ENCODE measurements at places on chromosomes 7 and 10.

GRCh38 chr10:89374713-89375141, 3.1 kb upstream of the IFIT1B start:
- DNase-seq: no peak

GRCh38 chr7:33310546-33310945, 181.2 kb downstream of the BBS9 start:
- no peak for DNase-seq

GRCh38 chr7:95646350-95646749, 50.0 kb upstream of the PDK4 start:
- no peak for DNase-seq

DNA sequence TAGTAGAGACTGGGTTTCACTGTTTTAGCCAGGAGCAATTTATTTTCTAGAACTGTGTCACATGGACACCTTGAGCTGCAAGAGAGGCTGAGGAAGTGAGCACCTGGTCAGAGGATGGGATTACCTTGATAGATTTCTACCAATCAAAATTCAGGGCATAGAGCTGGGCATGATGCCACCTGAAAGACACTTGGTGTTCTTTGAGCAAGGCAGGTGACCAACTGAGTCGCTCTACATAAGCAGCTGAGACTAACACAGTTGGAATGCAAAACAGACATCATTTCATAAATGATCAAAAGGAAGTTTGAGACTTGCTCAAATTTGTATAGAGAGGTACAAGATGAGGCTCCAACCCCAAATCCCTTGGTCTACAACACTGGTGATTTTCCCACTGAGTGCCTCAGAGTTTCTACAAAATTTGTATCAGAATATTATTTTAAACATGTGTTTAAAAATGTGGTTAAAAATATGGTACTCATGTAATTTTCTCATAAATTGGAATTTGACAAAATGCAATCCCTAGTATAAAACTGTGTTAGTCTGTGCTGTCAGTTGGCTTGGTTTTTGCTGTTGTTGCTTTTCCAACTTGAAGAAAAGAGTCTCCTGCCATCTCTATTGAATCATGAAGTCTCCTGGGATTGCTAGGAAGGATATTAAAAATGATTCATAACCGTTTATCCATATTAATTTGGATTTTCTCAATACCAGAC, 156.4 kb upstream of the MDFIC start:
- DNase-seq: no peak

- DNase-seq: no peak
These were observed 25.1 kb upstream of the FAM20C start for GRCh38 chr7:167090-167855.

GRCh38 chr7:33079763-33080690, 17.5 kb upstream of the NT5C3A start:
- DNase-seq: no peak
